A549 treated with GW870086 at 1 μM for 4 hours (cell line): ENCODE measurements at places on chromosomes 2 and 18. TPM values are rescaled to one million over a fixed set of nuclear protein-coding genes. Genes with fewer than 3 reads are reported as not detected.

The TPO gene
- 0.07 to 0.27 TPM (median 0.08 TPM) in 3 of 5 replicates, not detected in the others for total RNA-seq

The TMEFF2 gene
- 0.21 to 0.61 TPM (median 0.34 TPM) in 5 replicates for total RNA-seq

The CFAP65 gene
- total RNA-seq: 0.14 to 0.21 TPM (median 0.18 TPM) in 4 of 5 replicates, not detected in the other

The POTEI gene
- total RNA-seq: 0.07 TPM in 1 of 5 replicates, not detected in the others

The ITPRID2 gene
- 38.4 to 51.0 TPM (median 49.6 TPM) in 5 replicates for total RNA-seq

The MCFD2 gene
- total RNA-seq: 92.5 to 123 TPM (median 115 TPM) in 5 replicates

The C1QL2 gene
- total RNA-seq: 0.18 to 0.57 TPM (median 0.34 TPM) in 5 replicates

The CENPO gene
- total RNA-seq: 43.2 to 47.3 TPM (median 46.0 TPM) in 5 replicates

The PROKR1 gene
- 0.03 TPM in 1 of 5 replicates, not detected in the others for total RNA-seq

The CIB4 gene
- total RNA-seq: 0.40 to 0.50 TPM in 2 of 5 replicates, not detected in the others
